Amygdala (tissue), 56 donors: ENCODE measurements at places on chromosomes 13 and 19.

- DNase-seq = no peak
Measured at GRCh38 chr19:48596237-48596636, 10.3 kb upstream of the SPACA4 start.

GRCh38 chr19:1109032-1109551 is 5.3 kb downstream of the GPX4 start:
- DNase-seq = no peak

- DNase-seq = no peak
Measured at GRCh38 chr13:29923554-29924481, 73.4 kb upstream of the UBL3 start.

DNA sequence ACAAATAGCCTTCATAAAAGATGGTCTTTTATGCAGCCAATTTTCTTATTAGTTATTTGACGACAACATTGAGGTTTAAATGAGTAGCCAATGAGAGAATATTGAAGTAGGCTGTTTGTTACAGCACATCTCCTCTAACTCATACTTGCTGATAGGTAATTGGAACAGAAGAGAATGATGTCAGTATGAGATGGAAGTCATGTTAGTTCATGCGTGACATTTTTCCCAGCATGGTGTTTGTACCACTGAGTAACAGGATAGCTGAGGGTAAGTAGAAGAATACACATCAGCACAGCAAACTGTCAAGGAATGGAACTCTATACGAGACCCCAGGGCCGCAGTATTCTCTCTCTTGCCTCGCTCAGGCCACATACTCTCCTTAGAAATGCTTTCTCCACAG is 37.2 kb downstream of the COL4A2 start:
- no peak for DNase-seq

DNA sequence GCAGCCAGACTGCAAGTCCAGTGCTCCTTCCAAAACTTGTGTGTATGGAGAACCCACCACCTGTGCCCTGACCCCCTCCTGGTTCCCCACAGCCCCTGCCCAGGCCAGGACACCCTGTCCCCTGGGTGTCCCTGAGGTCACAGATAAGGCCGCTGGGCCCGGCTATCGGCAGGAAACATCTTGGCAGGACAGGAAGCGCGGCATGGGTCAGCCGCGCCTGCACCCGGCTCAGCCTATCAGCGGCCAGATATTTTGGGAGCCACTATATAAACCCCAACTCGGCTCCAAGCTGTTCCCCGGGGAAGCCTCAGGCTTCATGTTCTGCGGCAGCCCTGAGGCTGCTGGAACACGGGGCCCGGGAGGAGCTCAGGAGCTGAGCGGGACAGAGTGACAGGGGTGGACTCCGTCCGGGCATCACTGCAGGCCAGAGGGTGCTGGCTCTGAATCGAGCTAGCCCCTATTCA is 60.8 kb downstream of the AP1M1 start:
- peak; percentile 12 for DNase-seq

DNA sequence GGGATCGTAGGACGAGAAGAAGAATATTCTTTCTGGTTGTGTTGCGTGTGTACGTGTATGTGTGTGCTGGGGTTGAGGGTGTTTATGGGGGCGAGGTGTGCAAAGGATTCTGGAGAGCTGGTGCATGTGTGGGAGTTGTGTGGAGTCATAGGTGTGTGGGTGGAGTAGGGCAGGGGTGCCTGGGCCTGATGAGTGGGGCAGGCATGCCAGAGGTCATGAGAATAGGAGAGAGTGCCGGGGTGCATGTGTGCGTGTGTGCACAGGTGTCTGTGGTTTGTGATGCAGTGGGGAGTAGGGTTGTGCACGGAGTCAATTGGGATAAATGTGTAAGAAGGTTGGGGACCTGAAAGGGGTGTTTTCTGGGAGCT is 649 bp downstream of the TMEM91 start:
- no peak for DNase-seq

DNA sequence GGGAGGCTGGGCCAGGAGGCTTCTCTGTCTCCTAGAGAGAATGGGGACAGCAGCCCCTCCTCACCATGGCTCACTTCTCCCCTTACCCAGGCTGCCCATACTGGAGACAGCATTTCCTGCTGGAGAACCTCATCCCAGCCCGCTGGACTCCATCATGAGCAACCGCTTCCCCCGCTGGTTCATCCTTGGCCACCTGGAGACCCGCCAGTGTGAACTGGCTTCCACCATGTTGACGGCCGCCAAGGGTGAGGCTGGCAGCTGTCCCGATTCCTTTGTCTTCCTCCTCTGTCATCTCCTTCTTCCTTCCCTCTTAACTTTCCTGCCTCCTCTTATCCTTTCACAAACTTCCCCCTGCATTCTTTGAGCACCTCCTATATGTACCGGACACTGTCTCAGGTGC is 28.0 kb downstream of the ZSWIM4 start:
- DNase-seq = no peak
